ENCODE measurements at places on chromosomes 3 and 15.

DNA sequence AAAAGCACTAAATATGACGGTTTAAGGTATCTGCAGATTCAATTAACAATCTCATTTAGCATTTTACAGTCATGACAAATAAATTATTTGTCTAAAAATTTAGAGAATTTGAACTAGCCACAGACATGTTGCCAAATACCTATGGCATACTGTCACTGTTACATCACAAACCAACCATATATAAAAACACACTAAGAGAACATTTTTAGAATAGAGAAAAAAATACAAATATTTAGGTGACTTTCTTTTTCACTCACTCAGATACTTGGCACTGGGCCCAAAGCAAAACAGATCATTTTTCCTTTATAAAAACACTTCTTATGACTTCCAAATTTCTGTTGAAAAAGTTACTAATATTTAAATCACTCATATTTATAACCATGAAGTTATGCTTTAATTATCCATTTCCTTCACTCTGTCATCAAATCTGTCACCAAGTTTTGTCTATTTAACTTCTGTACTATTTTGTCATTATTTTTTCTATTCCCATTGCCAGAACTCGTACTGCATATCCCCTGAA, 644.7 kb downstream of the OTOL1 start:
- H3K27ac ChIP-seq, result no peak overlapping the region
- H3K27me3 ChIP-seq, result no peaks in the 10 kb centered on the region
- H3K4me3 ChIP-seq, result no peak overlapping the region
- H3K36me3 ChIP-seq, result no peaks in the 10 kb centered on the region
- H3K4me1 ChIP-seq, result no peaks in the 10 kb centered on the region

DNA sequence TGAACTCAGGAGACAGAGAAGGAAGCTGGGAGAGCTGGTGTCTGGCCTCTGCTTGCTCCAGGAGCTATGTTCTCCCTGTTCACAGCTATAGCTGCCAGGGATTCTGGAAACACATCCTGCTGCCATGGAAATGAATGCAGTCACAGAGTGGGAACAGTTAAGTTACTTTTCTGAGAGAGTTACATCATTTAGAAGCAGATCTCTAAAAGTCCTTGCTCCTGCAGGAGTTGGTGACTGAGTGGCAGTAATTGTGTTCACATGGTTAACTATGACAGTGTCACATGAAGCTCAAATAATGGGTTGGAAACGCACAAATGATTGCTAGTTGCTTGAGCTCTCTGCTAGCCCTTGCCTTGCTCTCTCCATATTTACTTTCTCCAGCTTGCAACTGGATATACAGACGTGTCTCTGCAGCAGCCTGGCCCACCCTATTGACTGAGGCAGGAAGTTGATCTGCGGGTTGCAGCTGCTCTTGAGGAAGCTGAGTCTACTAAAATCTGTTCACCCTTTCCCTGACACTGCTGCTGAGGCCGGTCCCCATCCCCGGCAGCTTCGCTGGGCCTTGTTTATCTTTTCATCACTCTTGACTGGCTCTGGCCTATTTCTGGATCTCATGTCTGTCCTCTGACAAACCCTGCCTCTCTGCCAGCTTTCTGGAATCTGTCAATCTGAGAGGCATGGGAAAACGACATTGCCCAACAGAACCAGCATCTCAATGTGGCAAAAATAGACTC, 16.7 kb upstream of the ISLR start:
- no peaks in the 10 kb centered on the region for H3K36me3 ChIP-seq
- no peak overlapping the region for H3K27ac ChIP-seq
- no peaks in the 10 kb centered on the region for H3K27me3 ChIP-seq

GRCh38 chr3:159451067-159451466, 537.6 kb upstream of the IL12A start:
- no peaks in the 10 kb centered on the region for H3K36me3 ChIP-seq
- no peaks in the 10 kb centered on the region for H3K4me1 ChIP-seq
- DNase-seq, result no peak
- H3K27ac ChIP-seq, result no peak overlapping the region

GRCh38 chr3:102614585-102614984, 179.8 kb downstream of the ZPLD1 start:
- no peaks in the 10 kb centered on the region for H3K36me3 ChIP-seq
- no peaks in the 10 kb centered on the region for H3K27me3 ChIP-seq
- no peaks in the 10 kb centered on the region for H3K4me1 ChIP-seq
- no peak overlapping the region for H3K27ac ChIP-seq
- no peak for DNase-seq
- no peak overlapping the region for H3K4me3 ChIP-seq

DNA sequence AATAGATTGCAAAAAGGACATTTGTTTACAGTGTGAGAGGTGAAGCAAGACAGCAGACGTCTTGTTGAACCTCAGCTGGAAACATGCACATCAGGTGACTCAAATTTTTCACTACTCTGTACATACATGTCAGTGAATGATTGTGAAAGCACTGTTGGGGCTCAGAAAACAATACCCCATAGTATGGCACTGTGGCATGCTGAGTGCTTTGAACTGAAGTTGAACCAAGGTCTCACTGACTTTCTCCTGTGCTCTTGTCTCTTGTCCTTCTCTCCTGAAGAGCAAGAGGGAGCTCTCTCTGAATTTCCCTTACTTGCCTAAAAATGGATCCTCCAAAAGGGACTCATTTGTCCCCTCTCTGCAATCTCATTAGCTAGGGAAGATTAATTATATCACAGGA, 24.5 kb upstream of the NEDD4 start:
- DNase-seq, result no peak
- H3K4me1 ChIP-seq, result peaks cover 2% of the 10 kb centered on the region
- H3K36me3 ChIP-seq, result no peaks in the 10 kb centered on the region
- no peak overlapping the region for H3K4me3 ChIP-seq
- H3K27me3 ChIP-seq, result no peaks in the 10 kb centered on the region
- no peak overlapping the region for H3K27ac ChIP-seq

- no peaks in the 10 kb centered on the region for H3K36me3 ChIP-seq
- no peak for DNase-seq
- no peak overlapping the region for H3K4me3 ChIP-seq
- H3K27ac ChIP-seq, result no peak overlapping the region
These were observed 137.5 kb downstream of the ADAM10 start for GRCh38 chr15:58611731-58612676.

DNA sequence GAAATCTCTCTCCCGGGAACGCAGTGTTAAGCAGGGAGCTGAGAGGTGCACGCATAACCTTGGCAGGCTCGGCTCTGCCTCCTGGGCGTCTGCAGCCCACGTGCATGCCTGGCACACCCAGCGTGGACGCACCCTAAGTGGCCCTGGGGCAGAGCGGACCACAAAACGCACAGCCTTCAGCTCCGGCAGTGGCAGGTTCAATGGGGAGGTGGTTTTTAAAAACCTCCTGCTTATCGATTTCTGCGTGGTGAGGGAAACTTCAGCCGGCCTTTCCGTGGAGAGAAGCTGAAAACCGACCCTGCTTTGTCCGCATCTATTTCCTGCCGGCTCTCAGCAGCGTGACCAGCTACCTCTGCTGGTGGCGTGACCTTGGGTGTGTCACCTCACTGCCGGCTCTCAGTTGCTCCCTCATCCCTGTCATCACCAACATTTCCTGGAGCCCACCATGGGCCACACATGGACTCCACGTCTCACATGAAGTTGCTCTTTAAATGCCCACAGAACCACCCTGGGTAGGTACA, 134.8 kb upstream of the MEF2A start:
- H3K27me3 ChIP-seq, result no peaks in the 10 kb centered on the region
- no peak overlapping the region for H3K27ac ChIP-seq
- no peak for DNase-seq
- no peak overlapping the region for H3K4me3 ChIP-seq
- H3K36me3 ChIP-seq, result no peaks in the 10 kb centered on the region

DNA sequence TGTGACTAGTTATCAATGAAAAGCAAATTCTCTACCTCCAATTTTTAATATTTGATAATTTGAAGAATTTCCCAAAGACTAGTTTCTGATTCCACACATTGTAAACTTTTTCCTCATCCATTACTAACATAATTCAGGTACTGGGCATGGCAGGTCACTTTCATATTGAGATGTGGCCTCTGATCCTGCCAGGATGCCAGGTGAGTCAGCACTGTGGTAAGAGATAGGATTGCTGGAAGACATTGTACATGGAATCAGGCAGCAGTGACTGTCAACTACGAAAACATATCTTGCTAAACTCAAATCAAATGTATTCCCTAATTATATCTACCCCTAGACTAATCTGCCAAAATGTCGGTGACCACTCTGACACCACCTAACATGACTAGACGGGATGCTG, 33.2 kb upstream of the POU1F1 start:
- no peaks in the 10 kb centered on the region for H3K36me3 ChIP-seq
- H3K4me1 ChIP-seq, result 0 out of 2 replicates have a peak, but pooled peaks cover 2% of the 10 kb centered on the region
- peak; percentile 40 for DNase-seq

DNA sequence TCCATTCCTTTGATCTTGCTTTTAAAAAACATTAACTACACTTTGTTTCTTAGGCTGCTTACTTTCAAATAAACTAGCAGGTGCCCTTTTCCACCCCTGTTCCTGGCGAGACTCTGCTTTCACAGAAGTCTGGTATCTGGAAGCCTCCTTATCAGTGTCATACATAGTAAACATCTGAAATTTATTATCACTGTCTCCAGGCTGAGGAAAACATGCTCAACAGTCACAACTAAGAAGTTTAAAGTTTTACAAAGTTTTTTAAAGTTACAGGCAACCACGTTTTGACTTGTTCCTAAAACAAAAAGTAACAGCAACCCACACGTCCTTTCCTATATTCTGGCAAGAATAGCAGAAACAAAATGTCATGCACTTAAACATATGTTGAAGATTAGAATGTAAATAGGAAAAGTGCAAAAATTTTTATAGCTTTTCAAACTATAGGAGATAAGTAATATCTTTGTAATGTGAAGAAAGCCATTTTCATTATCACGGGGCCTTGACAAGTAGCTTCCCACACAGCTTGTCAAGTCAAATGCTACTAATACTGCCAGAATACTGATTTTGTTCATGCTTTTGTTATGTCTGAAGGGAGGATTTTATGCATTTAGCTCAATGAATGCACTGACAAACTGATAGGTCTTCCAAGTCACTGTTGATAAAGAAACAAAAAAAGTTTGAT, 275.2 kb upstream of the KCNMB2 start:
- no peaks in the 10 kb centered on the region for H3K27me3 ChIP-seq
- no peak overlapping the region for H3K4me3 ChIP-seq
- no peaks in the 10 kb centered on the region for H3K36me3 ChIP-seq
- H3K27ac ChIP-seq, result no peak overlapping the region

DNA sequence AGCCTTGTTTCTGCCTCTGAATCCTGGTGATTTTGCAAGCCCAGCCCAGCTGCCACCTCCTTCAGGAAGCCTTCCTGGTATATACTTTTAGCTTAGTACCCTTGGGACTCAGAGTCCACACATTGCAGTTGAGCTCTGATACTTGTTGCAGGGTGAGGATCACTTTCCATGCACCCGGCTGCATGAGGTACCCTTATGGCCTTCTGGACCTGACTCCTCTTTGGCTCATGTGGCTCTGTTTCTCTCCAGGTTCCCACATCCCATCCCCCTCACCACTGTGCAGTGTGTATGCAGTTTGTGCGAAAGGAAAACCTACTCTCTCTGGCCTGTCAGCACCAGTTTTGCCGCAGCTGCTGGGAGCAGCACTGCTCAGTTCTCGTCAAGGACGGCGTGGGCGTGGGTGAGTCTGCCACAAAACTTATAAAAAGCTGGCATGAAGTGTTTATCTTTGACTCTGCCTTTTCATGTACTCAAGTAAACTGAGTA, 23.1 kb upstream of the P4HTM start:
- no peak overlapping the region for H3K4me3 ChIP-seq
- H3K36me3 ChIP-seq, result peaks cover 56% of the 10 kb centered on the region
- H3K27me3 ChIP-seq, result no peaks in the 10 kb centered on the region
- no peak overlapping the region for H3K27ac ChIP-seq
- H3K4me1 ChIP-seq, result no peaks in the 10 kb centered on the region

DNA sequence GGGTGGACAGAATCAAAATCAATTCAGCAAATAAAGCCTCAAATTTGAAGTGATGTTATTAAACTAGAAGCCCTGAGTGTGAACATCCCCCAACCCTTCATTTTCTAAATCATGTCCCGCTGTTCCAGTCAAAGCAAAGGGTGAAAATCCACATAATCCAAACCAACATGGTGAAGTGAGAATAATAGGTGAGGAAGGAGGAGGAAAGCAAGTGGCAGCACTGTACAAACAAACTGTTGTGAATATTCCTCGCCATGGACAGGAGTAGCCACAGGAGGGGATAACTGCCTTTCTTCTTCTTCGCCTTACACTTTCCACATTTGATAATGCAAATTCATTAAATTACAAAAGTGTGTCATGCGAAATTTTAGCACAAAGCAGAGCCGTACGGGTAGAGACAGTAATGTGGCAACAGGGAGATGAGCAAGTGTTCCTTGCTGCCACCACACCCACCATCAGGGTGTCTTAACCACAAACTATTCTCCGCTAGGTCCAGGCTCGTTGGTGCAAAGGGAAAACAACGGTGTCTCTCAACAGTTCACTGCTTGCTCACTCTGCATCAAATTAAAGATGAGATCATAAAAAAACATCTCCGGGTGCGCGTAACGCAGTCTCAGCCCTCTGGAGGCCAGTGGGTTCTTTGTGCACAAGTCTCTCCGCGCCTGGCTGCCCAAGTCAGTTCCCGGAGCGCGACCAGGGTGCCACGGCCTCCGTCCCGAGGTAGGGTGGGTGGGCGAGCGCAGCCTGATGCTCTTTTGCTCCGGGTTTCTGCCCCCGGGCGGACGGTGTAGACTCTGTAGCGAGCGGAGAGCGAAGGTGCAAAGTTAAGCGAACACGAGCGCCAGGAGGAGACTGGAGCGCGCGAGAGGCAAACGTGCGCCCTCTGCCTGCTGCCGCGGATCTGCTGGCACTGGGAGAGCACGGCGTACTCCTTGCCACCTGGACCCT, 6.7 kb downstream of the EPHA3 start:
- no peaks in the 10 kb centered on the region for H3K27me3 ChIP-seq
- no peaks in the 10 kb centered on the region for H3K4me1 ChIP-seq
- no peak overlapping the region for H3K27ac ChIP-seq
- DNase-seq, result no peak

DNA sequence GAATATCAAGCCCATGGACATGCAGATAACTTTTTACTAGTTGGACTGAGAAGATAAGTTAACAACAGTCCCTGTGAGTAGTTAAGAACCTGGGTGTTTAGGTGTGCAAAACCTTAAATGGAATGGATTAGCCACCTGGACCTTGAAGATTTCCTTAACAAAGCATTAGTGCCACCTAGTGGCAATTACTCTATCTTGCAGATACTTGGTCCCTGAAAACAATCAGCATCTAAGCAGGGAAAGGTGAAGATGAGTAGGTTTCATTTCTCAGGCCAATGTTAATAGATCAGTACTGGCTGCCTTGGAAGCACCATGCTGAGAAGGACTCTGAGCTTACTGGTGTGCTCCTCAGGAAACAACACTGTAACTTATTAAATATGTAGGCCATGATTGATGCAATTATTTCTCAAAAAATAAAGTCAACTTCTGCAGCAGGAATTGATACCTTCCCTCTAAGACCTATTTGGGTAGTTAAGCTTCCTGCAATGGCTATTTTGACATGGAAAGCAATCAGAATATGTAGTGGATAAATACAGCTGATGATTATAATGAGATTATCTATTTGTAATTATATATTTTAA, 329.4 kb downstream of the TBC1D5 start:
- H3K36me3 ChIP-seq, result no peaks in the 10 kb centered on the region
- no peaks in the 10 kb centered on the region for H3K27me3 ChIP-seq
- H3K4me1 ChIP-seq, result no peaks in the 10 kb centered on the region

Data from HCT116 (cell line).